ENCODE measurements at places on chromosomes 7 and 10.

- DNase-seq, result no peak
Measured at GRCh38 chr7:47218378-47219176, 363.3 kb downstream of the TNS3 start.

DNA sequence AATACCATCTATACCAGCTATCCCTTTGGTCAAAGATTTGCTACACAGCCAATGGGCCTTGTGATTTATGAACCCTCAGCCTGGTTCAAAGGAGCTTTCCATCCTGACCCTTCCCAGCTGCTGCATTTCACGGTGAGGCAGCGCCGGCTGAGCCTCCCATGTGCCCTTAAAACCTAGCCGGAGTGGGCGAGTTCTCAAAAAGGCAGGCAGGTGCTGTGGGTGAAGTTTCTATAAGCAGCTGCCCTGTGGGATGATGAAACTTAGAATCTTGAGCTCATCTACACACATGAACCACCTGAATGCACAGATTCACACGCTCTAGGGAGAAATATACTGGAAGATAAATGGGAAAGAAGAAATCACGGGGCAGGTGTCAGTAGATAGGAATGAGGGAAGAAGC is 224.7 kb downstream of the MLLT10 start:
- DNase-seq, result no peak

- no peak for DNase-seq
Measured at GRCh38 chr7:45140827-45141226, 16.8 kb upstream of the RAMP3 start.

GRCh38 chr7:135801877-135802276 is 53.3 kb upstream of the FAM180A start:
- DNase-seq, result no peak

DNA sequence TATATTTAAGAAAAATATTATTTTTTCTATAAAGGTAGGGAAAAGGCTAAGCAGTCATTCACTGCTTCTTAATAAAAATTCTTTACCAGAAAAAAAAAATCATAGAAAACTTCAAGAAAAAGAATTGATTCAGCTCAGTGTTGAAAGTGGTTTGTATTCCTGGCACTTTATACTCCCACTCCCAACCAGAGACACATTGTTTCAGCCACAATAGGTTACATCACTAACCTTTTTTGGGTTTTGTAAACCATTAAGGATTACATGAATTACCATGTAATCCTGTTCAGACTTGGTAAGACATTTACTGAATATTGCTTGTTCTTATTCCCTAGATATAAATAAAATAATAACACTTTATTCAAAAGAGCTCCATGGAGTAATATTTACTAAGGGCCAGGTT is 46.6 kb downstream of the MINPP1 start:
- no peak for DNase-seq

DNA sequence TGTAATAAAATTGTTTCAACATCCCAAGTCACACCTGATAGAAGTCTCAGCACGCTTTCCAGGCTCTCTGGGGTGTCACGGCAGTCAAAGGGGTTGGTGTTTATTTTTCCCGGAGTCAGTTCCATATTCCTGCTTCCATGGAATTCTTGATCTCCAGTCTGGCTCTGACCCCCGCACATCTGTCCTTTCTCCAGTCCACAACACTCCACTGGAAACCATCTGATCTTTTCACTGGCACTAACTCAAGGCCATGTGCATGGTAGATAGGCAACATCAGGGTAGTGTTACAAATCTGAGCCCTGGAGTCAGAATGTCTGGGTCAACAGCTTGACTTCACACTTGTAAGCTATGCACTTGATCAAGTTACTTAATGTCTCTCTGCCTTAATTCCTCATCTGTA is 176.2 kb downstream of the WDR11 start:
- no peak for DNase-seq

DNA sequence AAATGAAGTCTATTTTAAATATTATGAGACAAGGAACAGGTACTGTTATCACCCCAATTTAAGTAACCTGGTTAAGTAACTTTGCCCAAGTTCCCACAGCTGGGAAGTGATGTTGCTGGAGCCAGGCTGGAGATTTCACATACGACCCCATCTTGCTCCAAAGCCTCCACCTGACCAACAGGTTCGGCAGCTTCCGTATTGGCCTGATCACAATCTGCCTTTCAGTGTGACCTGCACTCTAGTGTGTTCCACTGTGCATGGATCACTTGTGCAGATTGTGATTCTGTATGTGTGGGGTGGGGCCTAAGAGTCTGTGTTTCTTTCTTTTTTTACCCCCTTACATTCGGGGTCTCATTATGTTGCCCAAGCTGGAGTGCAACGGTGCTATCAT is 66.1 kb downstream of the PRTFDC1 start:
- no peak for DNase-seq

- no peak for DNase-seq
Measured at GRCh38 chr7:81641873-81642272, 128.0 kb downstream of the HGF start.

DNA sequence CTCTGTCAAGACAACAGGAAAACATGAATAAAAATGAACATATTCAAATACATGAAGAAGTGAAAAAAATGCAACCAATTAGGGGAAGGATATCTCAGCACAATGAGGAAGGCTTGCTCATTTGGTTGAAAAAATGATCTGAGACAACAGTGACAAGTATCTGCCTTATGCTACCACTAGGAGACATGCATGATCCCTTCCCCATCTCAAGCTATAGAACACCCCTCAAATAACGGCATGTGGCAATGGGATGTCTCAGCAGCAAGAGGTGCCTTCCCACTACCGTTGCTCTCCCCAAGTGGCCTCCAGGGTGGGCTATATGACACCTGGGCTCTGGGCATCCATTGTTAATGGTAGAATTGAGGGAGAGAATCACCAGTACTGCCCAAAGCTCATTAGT is 98.1 kb upstream of the RSU1 start:
- no peak for DNase-seq

DNA sequence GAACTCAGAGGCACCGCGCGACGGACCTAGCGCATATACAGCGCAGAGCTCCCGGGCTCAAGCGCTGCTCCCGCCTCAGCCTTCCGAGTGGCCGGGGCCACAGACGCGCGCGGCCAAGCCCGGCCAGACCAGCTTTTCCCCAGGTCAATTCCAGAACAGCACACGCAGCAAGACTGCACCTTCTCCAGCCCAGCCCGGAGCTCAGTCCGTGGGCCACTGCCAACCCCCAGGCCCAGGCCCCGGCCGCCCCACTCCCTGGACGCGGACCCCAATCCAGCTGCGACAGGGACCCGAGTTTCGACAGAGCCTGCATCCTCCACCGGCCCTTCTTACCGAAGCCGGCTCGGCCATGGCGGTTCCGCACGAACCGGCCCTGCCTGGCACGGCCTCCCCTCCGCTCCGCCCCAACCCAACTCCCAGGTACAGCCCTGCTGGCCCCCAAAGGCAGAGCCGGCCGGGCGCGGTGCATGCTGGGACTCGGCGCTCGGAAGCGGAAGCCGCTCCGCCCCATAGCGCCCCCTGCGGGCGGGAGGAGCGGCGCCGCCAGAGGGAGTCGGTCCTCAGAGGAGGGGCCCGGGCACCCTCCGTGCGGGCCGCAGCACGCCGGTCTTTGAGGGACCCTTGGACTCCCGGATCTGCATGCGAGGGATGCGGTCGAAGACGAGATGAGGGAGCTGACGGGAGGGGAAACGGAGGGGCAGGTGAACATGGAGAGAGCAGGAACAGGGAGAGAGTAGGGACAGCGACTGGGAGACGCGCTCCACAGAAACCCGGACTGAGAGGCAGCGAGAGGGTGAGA is at the start of gene ZNF425:
Gene ZNF425, minus strand, starts transcription at position 462 of the 799 bp plus-strand sequence. Its CDS starts 111 bp downstream, at position 351.
- DNase-seq, result peak; percentile 90

DNA sequence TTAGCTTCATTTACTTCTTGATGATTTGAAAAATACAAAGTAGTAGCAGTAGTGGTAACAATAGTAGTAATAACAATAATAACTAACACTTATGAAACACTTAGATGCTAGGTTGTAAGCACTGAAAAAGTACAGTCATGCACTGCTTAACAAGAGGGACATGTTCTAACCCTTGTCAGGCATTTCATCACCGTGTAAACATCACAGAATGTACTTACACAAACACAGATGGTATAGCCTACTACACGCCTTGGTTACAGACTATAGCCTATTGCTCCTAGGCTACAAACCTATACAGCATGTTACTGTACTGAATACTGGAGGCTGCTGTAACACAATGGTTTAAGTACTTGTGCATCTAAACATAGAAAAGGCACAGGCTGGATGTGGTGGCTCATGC is 60.6 kb downstream of the PUS7 start:
- no peak for DNase-seq

DNA sequence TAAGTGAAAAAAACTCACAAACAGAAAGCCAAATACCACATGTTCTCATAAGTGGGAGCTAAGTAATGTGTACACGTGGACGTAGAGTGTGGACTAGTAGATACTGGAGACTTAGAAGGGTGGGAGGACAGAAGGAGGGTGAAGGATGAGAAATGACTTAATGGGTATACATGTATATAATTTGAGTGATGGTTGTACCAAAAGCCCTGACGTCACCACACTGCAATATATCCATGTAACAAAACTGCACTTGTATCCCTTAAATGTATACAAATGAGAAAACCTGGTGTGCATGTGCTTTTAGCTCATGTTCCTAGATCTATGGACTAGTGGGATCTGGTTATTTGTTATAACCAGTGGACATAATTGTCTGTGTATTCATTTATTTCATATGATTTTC is 48.5 kb upstream of the FGL2 start:
- DNase-seq, result no peak

DNA sequence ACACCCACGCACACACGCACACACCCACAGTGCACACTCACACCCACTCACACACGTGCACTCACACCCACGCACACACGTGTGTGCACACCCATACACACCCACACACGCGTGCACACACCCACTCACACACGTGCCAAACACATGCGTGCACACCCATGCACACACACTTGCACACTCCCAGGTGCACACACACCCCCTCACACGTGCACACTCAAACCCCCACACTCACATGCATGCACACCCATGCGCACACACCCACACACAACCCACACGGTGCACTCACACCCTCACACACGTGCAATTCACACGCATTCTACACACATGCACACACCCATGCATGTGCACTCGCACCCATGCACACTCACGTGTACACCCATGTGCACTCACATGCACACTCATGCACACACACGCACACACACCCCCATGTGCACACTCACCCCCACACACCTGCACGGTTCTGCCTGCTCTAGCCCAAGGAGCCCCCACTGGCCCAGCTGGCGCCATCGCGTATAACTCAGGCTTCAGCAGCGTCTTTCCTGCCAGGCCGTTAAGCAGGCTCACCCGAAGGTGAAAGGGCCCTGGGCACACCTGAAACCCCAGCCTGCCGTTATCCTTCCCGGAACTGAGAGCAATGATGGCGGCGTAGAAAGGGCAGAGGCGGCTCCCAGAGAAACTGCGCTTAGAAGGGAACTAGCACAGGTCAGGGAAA is 63.9 kb upstream of the PDGFA start:
- DNase-seq, result no peak

GRCh38 chr10:28587270-28587969 is 54.5 kb downstream of the WAC start:
- DNase-seq, result no peak

GRCh38 chr10:130621231-130621775 is 485.1 kb downstream of the GLRX3 start:
- no peak for DNase-seq

DNA sequence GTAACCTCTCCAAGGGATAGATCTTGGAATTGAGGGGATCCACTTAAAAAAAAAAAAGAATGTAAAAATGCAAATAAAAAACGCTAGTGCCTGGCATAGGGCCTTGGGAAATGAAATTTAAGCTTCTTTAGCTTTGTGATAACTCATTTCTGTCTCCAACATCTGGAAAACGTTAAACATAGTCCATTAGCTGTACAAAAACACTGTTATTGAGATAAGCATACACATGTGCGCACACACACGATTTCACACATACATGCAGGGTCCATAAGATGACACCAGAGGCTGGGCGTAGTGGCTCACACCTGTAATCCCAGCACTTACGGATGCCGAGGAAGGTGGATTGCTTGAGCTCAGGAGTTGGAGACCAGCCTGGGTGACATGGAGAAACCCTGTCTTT is 13.7 kb upstream of the CUL2 start:
- no peak for DNase-seq

DNA sequence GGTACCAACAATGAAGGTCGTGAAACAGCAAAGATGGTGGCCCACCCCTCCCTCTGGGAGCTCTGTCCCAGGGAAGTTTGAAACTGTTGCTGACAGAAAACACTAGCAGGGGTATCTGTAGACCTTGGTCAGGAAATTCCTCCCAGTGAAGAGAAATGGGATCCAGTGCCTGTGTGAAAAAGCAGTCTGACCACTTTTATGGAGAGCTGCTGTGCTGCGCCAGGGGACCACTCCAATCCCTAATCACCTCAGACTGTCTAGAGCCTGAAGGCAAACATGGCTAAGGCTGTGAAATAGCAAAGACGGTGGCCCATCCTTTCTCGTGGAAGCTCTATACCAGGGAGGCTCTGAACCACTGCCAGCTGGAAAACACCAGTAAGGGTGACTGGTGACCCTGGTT is 38.3 kb upstream of the TMEM140 start:
- no peak for DNase-seq

GRCh38 chr10:79046326-79046725 is 22.4 kb upstream of the ZMIZ1 start:
- DNase-seq, result no peak

DNA sequence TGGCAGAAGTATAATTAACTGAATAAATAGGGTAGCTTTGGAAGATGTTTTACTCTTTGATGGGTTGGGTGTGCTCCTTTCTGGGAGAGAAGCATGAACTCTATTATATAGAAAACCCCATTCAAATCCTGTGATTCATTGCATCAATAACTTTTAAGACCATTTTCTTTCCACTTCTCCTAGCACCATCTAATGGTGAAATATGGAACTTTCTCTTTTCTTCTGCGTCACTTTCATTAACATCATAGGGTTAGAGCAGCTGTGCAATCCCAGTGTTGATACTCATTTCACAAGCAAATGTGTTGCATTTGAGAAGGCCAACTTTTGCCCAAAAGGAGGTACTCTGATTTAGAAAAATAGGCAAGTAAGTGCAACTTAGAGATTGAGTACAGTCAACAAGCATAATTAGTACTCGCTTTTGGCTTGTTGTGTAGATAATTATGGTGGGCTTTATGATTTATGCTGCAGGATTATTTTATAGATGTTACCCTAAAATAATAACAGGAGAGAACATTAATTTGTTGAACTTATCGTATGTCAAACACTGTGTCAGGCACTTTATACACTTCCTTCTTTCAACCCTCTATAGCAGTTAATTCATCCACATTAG is 92.9 kb downstream of the CPED1 start:
- no peak for DNase-seq

- no peak for DNase-seq
Measured at GRCh38 chr7:44801890-44802289, 5.4 kb downstream of the PPIA start.

- DNase-seq, result no peak
Measured at GRCh38 chr7:2399848-2400587, 3.4 kb upstream of the CHST12 start.

- DNase-seq, result no peak
Measured at GRCh38 chr10:14837003-14837756, 657 bp downstream of the CDNF start.

GRCh38 chr7:44505595-44505994 is 15.1 kb upstream of the NUDCD3 start:
- no peak for DNase-seq

- no peak for DNase-seq
Measured at GRCh38 chr7:116630932-116631671, 40.9 kb upstream of the MET start.
